ENCODE measurements at places on chromosomes 6 and 20. TPM values are rescaled to one million over a fixed set of nuclear protein-coding genes. Genes with fewer than 3 reads are reported as not detected.

The RUNX2 gene
- 3.1 TPM for total RNA-seq

The UST gene
- total RNA-seq, result 23.8 TPM

The ADISSP gene
- total RNA-seq, result 17.5 TPM

The GHRH gene
- not detected for total RNA-seq

The TREM2 gene
- total RNA-seq, result not detected

The ADGB gene
- total RNA-seq, result not detected

The ABHD16B gene
- total RNA-seq, result not detected

The PTCRA gene
- total RNA-seq, result not detected

The C20orf141 gene
- not detected for total RNA-seq

The OLIG3 gene
- not detected for total RNA-seq

The CYP39A1 gene
- 0.78 TPM for total RNA-seq

The RTEL1 gene
- total RNA-seq, result 22.5 TPM

The KCNK17 gene
- total RNA-seq, result not detected

The PHACTR3 gene
- total RNA-seq, result not detected

The HLA-F gene
- 2.9 TPM for total RNA-seq

The CTAGE9 gene
- not detected for total RNA-seq

The TOX2 gene
- 2.2 TPM for total RNA-seq

The TREML1 gene
- not detected for total RNA-seq

The PNPLA1 gene
- 0.03 TPM for total RNA-seq

The LIN28B gene
- total RNA-seq, result not detected

The LGSN gene
- 0.07 TPM for total RNA-seq

The AURKA gene
- total RNA-seq, result 6.0 TPM

The ZFP57 gene
- 0.07 TPM for total RNA-seq

The BPI gene
- 0.30 TPM for total RNA-seq

The PAK5 gene
- 0.03 TPM for total RNA-seq

The ANKRD66 gene
- total RNA-seq, result not detected

The MAS1 gene
- 0.20 TPM for total RNA-seq

The TSHZ2 gene
- total RNA-seq, result 3.1 TPM

The FGD2 gene
- not detected for total RNA-seq

The SLC4A11 gene
- 1.2 TPM for total RNA-seq

The EYA2 gene
- total RNA-seq, result 0.03 TPM

The ZNF343 gene
- total RNA-seq, result 15.3 TPM

Measured in smooth muscle cell of the pulmonary artery (primary cell).